ENCODE measurements at places on chromosomes 1 and 21.
A peak's percentile ranks its signal among the peaks of the same experiment; 100 is the strongest.

DNA sequence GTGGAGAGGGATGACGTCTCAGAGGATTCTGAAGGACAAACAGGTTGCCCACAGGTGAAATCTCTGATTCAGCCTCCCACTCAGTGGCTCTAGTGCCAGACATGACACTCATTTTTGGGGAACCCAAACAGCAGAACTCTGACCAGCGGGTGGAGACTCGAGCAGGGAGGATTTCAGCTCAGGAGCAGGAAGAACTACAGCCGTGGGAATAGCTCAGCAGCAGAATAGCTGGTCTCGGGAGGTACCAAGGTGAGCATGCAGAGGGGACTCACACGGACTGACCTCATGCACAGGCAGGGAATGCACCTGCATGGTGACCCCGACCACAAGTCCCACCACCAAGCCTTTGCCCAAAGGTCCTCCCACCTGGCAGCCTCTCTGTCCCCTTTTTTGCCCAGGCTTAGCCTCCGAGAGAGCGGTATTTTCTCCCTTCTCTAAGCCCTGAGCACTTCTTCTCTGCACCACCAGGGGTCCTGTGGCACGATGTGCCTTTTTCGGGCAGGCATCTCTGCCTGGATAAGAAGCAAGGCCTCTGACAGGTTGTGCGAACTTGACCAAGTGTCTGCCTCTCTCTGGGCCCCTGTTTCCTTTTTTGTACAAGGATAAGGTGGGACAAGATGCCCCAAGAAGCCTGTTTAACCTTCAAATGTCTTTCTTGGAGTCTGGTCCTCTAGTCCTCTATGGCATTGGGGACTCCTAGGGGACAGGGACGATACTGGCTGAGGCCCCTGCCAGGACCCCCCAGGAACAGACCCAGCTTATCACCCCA is 8.8 kb upstream of the FGR start:
- DNase-seq = peak; percentile 51

- peak; percentile 39 for DNase-seq
Measured at GRCh38 chr1:231724876-231725647, 98.5 kb downstream of the DISC1 start.

GRCh38 chr1:220691053-220691684 is 1.0 kb downstream of the C1orf115 start:
- DNase-seq = no peak

DNA sequence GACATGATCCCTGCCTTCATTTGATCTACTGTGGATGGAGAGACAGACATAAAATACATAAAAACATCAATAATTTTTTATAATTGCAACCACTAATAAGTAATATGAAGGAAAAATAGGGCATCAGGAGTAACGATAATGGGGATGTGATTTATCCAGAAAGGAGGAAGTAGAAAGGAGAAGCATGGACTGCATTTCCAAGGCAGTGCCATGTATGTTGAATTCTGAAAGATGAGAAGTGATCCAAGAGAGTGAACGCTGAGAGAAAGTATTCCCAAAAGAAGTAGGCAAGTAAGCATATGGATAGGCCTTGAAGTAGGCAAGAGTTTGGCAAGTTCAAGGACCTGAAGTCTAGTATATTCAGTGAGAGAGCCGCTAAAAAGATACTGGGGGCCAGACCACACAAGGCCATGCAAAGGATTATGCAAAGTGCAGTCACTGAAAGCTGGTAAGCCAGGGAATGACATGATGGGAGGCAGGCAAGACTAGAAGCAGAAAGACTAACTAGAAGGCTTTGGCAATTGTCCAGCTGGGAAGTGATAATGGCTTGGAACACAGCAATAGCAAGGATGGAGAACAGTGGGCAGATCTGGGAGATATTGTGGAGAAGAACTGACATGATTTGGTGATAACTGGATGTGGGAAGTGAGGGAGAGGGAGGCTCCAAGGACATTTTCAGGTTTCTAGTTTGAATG is 85.9 kb downstream of the TM2D1 start:
- DNase-seq = no peak

DNA sequence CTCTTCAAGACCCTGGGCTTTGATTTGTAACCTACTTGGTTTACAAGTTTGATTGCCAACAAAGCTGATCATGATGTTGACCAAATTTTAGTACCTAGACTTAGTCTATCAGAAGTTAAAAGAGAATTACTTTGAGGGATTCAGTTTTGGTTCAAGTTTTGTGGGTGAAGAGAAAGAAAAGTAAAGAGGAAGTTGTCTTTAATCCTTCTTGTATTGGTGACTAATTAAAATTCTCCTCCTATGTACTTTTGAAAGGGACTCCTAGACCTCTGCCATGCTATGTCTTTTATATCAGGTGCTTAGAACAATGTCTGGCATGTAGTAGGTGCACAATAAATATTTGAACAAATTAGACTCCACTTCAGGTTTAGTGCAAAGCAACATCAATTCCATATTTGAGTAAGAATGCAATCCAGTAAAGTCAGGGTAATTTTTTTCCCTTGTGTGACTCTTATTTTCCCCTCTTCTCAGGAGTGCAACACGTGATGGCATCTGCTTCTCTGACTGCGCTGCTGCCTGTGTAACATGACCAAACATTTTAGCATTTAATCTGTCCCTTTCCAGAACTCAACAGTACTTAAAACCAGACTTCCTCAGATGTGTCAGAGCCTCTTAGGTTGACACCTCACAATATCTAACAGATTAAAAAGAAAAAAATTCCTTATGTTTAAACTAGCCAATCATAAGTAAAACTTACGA is 41.1 kb upstream of the KCNQ4 start:
- no peak for DNase-seq

DNA sequence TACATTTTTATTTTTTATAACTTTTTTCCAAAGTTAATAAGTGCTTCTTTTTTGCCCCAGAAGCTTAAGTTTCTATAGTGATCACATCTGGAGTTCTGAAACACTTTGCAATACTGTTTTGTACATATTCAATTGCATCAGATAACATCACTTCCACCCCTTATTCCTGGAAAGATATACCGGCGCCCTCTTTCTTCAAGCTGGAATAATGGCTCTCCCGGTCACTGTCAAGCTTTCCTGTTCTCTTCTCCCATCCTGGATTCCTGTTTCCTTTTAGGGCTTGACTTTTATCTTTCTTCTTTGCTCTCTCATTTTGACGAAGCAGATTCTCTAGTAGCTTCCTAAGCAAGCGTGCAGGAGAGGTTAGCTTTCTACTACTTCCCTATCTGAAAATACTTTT is 1866.8 kb downstream of the MRPL39 start:
- DNase-seq = no peak

DNA sequence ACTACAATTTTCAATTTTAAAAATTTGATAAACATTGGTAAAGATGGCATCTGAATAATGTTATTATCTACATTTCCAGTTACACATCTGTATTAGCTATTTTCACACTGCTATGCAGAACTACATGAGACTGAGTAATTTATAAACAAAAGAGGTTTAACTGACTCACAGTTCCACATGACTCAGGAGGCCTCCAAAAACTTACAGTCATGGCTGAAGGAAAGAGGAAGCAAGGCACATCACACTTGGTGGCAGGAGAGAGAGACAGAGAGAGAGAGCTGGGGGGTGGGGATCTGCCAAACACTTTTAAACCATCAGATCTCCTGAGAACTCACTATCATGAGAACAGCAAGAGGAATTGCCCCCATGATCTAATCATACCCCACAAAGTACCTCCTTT is 850.0 kb downstream of the LTN1 start:
- DNase-seq = no peak

- DNase-seq = no peak
Measured at GRCh38 chr1:44519035-44519676, 114.1 kb downstream of the RNF220 start.

DNA sequence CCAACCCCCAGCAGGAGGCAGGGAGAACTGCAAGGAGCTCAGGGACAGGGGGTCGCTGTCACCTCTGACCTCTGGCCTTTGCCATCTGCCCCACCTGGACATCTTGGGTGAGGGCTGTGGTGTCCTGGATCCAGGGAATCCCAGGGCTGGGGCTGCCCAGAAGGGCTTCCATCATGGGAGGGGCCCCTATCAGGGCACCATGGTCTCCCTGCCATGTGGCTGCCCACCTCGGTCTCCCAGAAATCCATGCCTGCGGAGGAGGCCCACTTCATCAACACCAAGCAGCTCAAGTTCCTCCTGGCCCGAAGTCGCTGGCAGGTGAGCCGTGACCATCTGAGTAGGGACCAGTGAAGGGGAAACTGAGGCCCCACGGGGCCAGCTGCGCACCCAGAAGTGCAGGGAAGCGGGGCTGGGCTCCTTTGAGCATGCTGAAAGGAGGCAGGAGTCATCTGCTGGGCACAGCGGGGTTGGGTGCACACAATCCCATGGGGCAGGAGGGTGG is 36.1 kb downstream of the TRIM11 start:
- no peak for DNase-seq

DNA sequence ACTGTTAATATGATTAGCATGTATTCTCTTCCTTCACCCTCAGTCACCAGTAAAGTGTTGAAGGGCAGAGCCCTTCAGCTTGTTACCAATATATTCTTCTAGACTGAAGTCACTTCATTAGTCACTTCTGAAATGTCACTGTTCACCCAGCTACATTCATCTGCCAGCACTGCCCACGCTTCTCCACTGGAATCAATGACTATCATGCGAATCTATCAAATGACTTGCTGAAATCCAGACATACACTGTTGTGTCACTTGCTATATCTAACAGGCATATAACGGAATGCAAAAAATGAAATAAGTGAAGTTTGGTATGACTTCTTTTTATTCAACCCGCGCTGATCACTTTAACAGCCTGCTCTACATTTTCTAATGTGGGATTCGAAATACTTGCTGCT is 16.1 kb downstream of the FH start:
- no peak for DNase-seq

DNA sequence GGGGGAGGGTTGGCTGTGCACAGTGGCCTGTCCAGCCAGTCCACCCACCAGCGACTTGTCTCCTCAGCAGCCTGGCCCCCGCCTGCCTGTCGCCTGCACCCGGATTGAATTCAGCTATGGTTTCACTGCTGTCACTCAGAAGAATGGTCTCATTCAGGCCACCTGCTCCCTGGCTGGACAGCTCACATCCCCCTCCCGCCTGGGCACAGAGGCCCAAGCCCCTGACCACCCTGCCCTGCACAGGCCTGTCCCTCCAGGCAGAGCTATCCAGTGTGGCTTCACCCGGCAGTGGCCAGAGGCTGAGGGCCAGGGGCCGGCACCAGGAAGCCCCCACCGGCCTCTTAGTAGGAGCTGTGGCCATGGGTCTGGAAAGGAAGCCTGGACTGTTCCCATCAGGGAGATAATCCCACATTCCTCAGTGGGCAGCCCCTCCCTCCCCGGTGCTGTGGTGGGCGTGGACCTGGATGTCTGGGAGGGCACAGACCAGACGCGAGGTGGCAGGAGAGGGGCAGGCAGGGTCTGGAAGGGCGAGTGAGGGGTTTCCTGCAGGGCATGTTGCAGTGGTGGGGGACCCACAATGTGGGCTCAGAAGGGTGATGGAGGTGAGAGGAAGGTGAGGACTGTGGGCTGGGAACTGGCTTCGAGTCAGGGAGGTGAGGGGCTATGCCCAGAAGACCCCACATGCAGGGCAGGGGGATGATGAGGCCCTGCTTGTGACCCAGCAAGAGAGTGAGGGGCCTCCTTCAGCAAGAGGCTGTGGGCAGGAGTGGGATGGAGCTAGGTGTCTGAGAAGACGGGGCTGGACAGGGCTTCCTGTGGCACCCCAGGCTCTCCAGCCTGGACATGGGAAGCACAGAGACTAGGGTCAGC is 30.4 kb downstream of the WNT9A start:
- no peak for DNase-seq

Measured in muscle of back (tissue), 13 donors.